T1000 (cell line): ENCODE measurements at places on chromosomes 3 and 15.

DNA sequence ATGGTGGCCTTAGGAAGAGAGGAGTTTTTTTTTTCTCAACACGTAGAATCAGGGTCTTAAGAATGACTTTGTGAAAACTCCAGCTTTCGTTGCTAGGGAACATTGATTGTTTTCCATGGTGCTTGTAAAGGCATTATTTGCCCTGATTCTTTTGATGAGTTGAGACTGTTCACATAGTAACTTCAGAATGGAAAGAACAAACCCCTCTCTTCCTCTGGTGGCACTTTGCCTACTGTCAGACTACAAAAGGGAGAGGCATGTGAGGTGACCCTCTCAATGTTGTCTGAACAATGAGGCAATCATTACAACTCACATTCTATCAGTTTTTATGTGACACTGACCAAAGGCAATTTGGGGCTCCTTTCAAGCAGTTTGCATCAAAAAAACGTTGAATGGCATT, 477.8 kb downstream of the FGF12 start:
- DNase-seq: no peak

- no peak for DNase-seq
Measured at GRCh38 chr15:25863111-25863967, at the start of gene ATP10A. ATP10A (minus strand) TSS chr15:25863327; CDS start chr15:25863096, 231 bp downstream.

GRCh38 chr3:169146866-169147237, 516.7 kb downstream of the MECOM start:
- DNase-seq: no peak

DNA sequence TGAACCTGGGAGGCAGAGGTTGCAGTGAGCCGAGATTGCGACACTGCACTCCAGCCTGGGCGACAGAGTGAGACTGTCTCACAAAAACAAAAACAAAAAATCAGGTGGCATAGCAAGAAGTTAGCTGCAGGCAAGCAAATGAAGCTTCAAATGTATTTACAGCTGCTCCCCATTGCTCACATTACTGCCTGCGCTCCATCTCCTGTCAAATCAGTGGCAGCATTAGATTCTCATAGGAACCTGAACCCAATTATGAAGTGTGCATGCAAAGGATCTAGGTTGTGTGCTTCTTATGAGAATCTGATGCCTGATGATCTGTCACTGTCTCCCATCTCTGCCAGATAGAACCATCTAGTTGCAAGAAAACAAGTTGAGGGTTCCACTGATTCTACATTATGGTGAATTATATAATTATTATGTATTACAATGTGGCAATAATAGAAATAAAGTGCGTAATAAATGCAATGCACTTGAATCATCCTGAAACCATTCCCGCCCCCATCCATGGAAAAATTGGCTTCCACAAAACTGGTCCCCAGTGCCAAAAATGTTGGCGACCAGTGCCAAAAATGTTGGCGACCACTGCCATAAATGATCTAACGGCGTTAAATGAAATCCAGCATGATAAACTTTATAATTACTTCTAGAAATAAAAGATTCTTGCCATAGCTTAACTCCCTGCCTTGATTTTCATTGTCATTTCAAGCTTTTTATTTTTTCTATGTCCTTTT, 616.7 kb upstream of the NAALADL2 start:
- DNase-seq: no peak

- no peak for DNase-seq
Measured at GRCh38 chr3:48588230-48588629, 6.9 kb downstream of the COL7A1 start.

DNA sequence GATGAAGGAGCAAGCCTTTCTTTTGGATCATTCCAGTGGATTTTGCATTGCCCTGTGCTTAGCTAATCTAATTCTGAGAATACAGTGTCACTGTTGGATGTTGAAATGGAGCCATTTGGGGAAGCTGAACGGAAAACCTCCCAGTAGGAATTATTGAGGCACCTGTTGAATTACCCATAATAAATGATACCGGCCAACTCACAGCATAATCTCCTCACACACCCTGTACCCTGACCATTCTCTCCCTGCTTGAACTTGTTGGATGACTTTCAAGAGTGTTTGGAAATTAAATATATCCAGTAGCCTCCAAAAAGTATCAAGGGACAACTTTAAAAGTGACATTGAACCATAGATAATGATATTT, 171.4 kb upstream of the HES1 start:
- DNase-seq: no peak

DNA sequence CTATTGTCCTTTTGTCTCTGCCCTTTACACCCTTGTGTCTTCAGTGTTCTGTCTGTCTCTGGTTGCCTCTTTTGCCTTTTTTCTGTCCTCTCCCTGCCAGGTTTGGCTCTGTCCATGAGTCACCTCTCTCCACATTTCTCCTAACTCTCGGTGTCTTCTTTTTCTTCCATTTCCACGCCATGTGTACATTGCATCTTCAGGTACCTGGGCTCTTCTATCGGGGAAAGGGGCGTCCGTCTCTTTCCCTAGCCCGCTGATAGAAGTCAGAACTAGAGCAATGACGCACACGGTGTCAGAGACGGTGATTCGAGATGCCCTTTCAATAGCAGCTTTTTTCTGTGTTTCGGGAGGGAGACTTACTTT, 641 bp downstream of the OPA1 start:
- no peak for DNase-seq

DNA sequence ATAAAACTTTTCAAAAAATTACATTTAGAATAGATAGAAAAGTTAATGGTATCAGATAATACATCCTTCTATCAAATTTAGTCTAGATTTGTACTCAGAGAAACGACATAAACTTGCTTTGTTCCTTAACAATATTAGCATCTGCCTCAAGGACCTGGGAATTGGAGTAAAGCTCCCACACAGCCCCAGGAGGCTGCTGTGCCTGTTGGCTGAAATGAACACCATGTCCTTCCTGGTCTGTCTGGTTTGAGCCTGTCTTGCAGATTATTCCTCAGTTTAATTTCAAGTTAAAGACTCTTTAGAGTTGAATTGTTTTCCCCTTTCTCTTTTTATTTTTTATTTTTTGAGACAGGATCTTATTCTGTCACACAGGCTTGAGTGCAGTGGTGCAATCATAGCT, 19.4 kb downstream of the GNB5 start:
- DNase-seq: no peak

DNA sequence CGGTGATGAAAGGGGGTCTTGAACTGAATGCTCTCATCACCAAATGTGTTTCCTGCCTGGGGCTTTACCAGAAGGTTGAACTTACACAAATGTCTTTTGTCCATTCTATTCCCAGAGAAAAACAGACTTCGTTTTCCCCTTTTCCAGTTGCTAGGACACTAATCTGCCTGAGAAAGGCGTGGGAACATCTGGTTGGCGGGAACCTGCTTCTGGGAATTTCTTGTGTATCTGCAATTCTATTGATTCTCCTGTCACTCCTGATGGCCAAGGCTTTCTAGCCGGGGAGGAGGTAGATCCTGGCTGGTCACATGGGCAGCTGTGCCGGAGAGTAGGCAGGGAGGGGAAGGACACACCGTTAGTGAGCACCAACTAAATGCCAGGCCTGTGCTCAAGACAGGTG, 31.1 kb upstream of the CCDC174 start:
- DNase-seq: no peak

DNA sequence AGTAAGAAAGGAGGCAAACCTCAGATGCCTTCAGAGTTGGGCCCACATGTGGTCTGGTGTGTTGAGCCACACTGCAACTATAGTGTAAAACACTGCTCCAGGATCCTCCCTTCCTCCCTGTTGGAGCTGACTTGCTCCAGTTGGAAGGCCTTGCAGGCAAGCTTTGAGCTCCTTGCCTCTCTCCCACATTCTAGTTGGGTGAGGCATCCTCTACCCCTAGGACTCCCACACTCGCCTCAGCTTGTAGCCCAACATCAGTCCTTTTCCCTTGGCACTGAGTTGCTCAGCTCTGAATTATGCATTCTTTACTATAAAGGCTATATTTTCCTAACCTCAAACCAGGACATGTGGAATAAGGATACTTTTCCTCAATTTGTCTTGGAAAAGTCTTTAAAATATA, 143.9 kb downstream of the NECTIN3 start:
- no peak for DNase-seq

- no peak for DNase-seq
Measured at GRCh38 chr3:129347458-129347845, 68.8 kb downstream of the HMCES start.

- no peak for DNase-seq
Measured at GRCh38 chr15:95162531-95162930, 931.2 kb downstream of the MCTP2 start.

DNA sequence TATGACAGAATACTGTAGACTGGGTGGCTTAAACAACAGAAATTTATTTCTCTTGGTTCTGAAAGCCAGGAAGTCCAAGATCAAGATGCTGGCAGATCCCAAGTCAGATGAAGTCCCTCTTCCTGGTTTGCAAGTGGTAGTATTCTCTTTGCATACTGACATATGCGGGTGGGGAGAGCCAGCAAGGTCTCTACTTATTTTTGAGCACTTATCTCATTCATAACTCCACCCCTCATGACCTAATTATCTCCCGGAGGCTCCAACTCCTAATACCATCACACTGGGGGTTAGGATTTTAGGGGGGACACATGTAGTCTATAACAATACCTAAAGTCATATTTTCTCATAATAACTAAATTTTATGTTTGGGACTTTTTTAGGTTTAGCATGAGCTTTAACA, 65.3 kb downstream of the BLM start:
- no peak for DNase-seq

DNA sequence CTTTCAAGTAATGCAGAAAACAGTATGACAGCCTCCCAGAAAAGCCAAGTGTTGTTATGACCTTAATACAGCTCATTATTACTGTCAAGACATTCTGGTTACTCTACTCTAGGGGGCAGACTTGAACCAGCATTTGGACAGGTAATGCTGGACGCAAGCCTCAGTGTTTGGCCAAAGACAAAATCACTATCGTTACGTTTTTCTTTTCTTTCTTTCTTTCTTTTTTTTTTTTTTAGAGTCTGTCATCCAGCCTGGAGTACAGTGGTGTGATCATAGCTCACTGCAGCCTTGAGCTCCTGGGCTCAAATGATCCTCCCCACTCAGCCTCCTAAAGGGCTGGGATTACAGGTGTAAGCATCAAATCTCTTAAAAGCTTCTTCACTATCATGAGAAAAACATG, 29.4 kb upstream of the TMEM45A start:
- no peak for DNase-seq

- DNase-seq: no peak
Measured at GRCh38 chr15:75307778-75308390, 25.2 kb downstream of the GOLGA6D start.

- no peak for DNase-seq
Measured at GRCh38 chr3:4078903-4079302, 224.3 kb upstream of the SETMAR start.

- DNase-seq: no peak
Measured at GRCh38 chr3:65596571-65597225, 442.0 kb downstream of the MAGI1 start.

- DNase-seq: no peak
Measured at GRCh38 chr3:158249183-158249582, 139.3 kb downstream of the RSRC1 start.

- DNase-seq: no peak
Measured at GRCh38 chr3:129501630-129502029, 26.8 kb upstream of the RHO start.

GRCh38 chr15:93249623-93250022, 160.6 kb upstream of the RGMA start:
- DNase-seq: no peak

DNA sequence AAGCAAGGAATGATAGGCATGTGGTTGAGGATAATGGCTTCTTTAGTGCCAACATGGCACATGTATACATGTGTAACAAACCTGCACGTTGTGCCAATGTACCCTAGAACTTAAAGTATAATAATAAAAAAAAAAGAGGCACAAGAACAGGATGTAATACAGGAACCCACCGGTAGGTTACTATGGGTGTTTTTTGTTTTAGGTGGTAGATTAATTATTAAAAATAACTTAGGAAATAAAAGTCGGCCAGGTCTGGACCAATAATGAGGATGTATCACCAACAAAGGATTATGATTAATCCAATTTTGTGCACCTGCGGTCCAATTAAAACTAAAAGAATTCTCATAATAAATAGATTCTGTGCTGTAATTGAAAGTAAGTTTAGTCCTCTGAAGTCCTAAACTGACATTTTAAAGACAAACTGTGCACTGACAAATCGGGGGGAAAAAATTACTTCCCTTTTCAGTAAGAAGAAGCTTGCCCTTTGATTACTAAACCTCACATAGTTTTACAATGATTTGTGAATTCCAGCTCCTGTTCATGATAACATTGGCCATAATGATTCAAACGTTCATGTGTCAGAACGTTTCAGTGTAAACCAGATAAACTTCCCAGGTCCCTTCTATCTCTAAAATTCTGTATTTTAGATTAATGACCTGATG, 62.2 kb downstream of the CASR start:
- no peak for DNase-seq

DNA sequence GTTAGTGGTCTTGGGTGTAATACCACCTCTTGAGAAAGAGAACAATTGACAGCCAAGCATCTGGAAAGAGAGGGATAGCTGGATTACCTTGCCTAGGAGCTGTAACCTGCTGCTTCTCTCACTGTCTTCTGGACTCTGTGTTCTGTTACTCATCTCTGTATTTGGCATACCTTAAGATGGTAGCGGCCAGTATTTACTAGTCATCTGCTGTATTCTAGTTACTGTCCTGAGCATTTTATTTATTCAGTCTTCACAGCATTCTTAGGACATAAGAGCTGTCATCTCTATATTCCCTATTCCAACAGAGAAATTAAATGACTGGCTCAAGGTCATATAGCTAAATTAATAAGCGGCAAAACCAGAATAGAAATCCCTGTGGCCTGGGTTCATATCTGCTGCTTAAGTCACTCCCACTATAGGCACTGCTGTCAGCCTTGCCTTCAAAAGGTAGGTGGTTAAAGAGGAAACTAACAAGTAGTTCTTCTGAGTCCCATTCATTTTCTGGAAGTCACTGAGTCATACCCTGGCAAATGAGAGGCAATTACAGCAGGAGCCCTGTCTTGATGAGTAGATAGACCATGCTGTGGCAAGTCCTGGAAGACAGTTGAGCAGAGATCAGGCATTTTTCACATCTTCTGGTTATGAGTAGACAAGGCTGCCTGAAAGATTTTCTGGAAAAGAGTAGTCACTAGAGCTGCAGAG, 68.2 kb downstream of the RAB7A start:
- no peak for DNase-seq

DNA sequence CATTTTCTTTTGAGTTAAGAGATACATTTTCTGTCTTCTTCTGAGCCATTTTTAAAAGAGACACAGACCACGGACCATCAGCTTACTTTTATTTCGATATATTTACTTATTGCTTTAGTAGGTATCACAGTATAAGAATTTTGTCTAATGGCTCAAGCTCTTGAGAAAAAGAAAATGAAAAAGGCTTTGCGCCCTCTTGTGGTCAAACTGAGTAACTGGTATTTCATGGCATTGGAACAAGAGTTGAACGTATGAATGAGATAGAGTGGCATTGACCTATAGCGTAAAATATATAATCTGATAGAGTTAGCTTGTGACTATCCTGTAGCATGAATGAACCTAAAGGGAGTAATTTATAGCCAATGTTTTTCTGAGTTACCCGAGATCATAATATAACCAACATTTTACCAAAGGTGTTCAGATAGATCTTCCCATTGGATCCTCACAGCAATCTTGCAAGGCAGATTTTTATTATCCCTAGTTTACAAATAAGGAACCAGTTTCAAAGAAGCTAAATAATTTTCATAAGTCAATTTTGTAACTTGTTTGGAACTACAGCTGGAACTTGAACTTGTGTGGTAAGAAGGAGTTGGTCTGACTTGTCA, 154.6 kb downstream of the POLR2M start:
- no peak for DNase-seq
